Stimulated activated CD4-positive, alpha-beta T cell treated with anti-CD3 and anti-CD28 coated beads, Interleukin-2, amount 100 ng/mL, for 24 hours (primary cell): ENCODE measurements at places on chromosomes 12 and 14.

DNA sequence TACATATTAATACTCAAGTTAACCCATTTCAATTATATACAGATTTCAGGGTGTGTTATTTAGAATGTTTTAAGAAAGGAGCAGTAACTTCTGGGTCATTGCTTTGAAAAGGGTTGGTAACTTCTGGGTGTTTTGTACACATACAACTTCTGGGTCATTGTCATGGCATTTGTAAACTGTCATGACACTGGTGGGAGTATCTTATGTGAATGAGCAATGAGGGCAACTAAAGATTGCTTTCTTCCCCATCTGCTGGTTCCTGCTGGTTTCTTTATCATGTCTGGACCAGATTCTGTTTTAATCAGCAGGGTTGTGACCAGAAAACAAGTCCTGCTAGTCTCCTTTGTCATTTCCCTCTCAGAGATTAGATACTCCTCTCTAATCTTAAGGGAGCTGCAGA, 713.3 kb downstream of the LRFN5 start:
- DNase-seq = no peak

GRCh38 chr12:63313139-63313538, 162.1 kb upstream of the AVPR1A start:
- DNase-seq = no peak

DNA sequence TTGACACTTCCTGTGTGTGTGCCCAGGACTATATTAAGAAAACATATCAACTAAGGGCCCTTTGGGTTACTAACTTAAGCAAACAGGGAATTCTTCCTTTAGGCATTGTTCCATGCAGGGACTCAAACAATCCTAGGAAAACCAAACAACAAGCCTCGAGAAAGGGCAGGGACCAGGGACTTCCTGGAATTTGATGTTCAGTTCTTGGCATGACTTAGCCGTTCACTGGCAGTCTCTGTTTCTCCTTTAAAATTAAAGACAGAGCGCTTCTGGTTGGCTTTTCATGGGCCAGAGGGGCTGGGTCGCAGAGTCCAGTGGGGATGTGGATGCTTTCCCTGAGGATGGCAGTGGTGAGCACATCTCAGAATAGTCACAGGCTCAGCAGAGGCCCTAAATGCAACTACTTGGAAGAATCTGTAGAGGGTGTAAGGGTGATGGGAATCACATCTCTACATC, 35.2 kb downstream of the RNFT2 start:
- DNase-seq = no peak

DNA sequence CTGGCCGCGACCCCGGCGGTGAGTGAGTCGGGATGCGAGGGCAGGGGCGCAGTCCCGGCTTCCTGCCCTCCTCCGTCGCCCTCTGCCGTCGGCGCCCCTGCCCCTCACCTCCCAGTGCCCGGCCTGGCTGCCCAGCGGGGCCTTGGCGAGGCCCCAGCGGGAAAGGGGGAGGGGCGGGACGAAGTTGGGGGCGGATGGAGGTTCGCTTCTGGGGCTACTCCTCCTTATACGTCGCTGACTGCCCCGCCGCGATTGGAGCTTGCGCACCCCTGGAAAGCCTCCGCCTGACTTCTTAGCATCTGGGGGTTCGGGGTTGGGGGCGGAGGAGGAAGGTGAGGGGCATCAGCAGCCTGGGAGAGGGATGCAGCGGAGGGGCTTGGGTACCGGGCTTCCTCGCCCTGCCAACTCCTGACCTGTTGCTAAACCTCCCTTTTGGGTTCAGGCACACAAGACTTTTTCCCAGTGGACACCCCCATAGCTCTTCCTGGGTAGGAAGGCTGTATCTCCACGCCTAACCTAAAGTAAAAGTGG, 406 bp downstream of the TMEM263 start:
- DNase-seq = peak; percentile 66

GRCh38 chr12:4273273-4273651, 300 bp upstream of the CCND2 start:
- DNase-seq = no peak

DNA sequence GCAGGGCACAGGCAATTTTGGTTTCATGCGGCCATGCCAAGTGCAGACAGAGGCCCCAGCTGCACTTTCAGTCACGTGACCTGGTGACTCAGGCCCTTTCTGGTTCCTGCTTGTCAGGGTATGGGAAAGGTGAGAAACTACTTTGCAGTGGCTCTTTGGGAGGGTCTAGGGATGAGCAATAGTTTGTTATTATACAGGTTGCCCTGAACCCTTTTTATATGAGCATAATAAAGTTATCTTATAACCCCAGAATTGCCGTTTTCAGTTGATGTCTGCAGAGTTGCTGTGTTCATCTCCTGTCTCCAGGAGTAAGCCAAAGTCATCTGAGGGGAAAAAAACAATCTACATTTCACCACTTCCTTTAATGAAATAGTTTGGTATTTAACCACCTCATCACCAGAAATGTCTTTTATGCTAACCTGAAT, 30.9 kb upstream of the EMP1 start:
- peak; percentile 81 for DNase-seq

DNA sequence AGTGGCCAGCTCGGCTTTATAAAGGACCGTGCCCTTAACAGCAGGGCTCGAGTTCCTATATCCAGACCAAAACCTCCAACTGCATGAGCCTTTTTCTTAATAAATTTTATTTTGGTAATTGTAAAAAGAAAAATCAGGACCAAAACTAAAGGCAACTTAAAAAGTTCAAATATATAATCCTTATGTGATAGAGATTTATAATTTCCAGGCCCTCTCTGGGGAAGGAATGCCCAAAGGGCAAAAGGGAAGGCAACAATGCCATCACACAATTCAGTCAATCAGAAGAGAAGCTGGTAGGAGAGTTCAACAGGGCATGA, 401 bp upstream of the IPO4 start:
- no peak for DNase-seq

DNA sequence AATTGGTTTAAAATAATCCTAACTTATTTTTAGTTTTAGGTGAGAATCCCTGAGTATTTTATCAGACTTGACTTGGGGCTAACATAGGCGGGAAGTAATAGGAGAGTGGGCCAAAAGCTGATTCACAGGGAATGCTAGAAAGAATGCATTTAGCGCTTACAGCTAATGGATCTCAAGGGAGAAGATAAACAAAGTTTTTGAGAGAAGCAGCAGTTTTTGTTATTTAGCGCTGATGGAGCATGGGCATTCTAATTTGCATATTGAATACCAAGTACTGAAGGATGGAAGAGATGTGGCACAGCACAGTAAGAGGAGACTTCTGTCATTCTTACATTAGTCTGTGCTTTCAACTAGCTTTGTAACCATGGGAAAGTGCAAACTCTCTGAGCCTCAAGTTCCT, 436.0 kb upstream of the FBXO33 start:
- DNase-seq = no peak

GRCh38 chr12:29552324-29552927, 54.9 kb upstream of the OVCH1 start:
- DNase-seq = peak; percentile 71

GRCh38 chr12:123091230-123092150, 59.4 kb downstream of the PITPNM2 start:
- DNase-seq = no peak

GRCh38 chr12:5180496-5180895, 136.8 kb downstream of the KCNA5 start:
- DNase-seq = no peak

GRCh38 chr14:65723348-65723747, 310.8 kb downstream of the FUT8 start:
- no peak for DNase-seq

DNA sequence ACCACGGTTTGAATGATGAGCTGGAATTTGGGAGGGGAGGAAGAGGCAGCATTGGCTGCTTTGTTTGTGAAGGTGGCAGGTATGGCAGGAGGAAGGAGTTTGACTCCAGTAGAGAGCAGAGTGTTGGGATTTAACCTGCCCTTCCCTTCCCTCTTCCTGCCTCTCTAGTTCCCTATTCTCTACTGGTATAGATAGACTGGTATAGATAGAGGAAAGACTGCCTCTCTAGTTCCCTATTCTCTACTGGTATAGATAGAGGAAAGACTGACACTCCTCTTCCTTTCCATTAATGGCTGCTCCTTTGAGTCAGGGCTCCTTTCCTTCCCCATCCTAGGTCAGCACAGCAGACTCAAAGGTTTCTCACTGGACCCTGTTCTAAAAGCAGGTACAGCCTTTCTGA, 8.4 kb upstream of the SYCP3 start:
- no peak for DNase-seq

DNA sequence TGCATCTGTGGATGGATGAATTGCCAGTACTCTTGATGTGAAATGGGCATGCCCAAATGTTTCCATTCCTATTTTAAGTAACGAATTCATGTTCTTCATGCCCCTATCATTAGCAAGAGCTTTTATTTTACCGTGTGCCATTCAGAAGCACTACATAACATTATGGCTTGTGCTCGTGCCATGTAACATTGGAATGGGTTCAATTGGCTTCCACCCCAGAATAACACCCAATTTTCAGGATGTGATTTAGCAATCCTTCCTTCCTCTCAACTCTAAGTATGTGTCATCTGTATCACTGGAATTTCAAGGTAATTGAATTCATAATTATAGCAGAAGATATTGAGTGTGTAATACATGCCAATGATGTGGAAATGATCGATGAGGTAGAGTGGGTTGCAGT, 145.8 kb upstream of the TMPO start:
- no peak for DNase-seq

GRCh38 chr12:92628476-92628875, 74.3 kb upstream of the PLEKHG7 start:
- DNase-seq = no peak
